Fibroblast of mammary gland (primary cell): ENCODE measurements at places on chromosomes 6 and 20.

DNA sequence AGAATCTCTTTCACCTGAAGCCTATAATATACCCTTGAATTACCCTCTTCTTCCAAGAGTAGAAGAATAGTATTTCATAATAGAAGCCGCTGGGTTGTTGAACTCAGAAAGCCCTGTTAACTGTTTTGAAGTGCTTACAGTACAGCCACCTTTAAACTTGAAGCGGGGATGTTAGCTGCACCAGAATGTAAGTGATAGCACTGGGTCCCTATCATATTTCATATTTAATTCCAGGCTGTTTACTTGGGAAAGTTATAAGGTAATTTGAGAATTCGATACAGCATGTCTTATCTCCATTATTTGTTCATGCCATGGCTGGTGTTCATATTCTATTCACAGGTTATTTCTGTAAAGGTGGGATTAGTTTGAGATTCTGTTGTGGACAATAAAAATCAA is 63.5 kb upstream of the VSTM2L start:
- no peak for DNase-seq

DNA sequence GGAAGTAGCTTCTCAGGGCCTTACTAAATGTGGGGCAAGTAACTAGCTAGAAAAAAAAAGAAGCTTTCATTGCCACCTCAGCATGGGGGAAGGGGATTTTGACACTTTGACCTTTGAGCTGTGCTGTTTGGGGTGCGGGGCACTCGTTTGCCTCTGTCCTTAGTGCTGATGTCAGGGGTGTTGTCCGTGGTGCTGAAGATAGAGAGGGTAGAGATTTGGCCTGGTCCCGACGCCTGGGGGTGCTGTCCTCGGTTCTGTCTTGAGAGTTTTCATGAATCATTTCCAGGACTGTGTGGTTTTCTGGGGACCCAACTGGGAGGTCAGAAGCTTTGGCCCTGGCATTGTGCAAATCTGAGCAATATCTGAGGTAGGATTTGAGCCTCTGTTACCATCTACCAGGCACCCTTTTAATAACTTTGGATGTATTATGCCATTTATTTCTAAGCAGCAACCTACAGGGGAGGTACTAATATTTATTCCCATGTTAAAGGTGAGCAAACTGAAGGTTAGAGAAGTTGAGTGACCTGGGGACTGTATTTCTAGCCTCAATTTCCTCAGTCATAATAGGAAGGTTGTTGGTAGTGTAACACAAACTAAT is 78.0 kb downstream of the DLGAP4 start:
- DNase-seq: peak; percentile 38

DNA sequence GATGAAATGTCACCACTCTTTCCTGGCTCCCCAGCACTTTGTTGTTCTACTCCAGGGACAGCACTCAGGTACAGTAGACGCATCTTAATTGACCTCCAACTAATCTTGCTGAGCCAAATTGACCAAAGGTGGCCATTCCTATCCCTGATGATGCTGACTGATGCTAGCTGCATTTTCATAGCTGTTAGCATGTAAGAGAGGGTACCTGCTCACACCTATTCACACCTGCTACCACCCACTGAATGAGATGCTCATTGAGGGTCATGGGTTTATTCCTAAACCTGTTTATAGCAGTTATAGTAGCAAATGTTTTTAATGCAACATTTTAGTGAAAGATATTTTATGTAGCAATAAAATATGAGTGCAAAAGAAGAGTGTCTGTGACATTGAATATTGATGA is 145.1 kb downstream of the CARMIL1 start:
- no peak for DNase-seq

DNA sequence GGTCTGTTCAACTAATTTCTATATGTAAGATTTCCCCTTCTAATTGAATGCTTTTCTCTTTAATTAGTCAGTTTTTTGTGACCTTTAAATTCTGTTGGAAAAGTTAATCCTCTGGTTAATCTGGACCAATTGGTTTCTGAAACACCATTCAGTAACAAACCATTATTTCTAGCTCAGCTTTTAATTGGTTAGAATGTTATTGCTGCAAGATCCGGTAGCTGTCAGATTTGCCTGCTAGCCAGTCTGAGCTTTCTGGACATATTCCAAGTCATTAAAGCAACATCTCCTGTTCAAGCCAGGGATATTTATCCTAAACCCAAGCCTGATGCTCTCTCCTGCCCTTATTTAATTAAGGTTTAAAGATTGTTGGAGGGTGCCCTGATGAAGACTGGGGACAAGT is 55.1 kb upstream of the FBXL4 start:
- peak; percentile 8 for DNase-seq

DNA sequence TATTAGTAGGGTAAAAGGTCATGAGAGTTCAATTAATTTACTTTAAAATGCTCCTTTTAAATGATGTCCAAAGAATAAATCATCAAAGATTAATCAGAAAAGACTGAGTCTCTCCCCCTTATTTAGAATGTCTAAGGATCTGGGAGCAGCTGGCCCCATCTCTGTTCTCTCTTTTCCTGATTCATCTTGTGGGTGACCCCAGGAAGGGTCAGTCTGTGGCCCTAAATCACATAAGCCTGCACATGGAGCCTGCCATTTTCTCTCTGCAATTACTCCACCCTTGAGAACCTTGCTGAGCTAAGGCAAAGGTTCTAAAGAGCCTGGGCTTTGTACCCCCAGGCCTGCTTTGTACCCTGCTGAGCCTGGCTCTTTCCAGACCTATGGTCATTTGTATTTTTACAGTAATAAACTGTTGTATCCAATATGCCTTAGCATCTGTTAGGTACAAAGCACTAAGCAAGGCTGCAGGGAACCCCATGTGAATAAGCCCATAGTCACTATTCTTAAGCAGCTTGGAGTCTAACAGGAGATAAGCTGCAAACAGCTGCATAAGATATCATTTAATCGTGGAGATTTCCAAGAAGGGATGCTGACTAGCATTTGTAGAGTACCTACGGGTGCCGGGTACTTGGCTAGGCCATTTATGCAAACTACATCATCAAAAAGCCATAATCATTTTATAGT is 431.0 kb upstream of the MARCKS start:
- DNase-seq: no peak

GRCh38 chr6:139436200-139436956 is 61.9 kb upstream of the CITED2 start:
- peak; percentile 4 for DNase-seq

DNA sequence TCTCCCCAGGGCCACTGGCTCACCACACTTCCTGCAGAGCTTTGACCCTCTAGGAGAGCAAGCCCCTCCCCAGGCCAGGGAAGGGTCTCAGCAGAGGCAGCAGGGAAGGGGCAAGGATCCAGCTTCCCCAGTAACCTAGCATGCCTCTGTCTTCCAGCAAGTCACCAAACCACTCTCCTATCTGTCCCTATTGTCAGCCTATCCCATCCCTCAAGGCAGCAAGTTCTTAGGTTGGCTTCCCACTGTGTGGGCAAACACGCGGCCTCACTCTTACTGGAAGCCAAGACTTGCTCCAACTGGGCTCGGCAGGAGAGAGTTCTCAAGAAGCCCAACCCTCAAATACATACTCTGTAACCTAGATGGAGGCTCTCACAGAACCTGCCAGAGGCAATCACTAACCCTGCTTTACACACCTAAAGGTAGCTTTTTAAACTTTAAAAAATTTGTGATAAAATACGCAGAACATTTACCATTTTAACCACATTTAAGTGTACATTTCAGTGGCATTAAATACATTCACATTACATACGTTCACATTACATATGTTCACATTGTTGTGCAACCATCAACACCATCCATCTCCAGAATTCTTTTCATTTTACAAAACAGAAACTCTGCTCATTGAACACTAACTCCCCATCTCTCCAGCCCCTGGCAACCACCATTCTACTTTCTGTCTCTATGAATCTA is 58.5 kb downstream of the MRPL14 start:
- DNase-seq: no peak

DNA sequence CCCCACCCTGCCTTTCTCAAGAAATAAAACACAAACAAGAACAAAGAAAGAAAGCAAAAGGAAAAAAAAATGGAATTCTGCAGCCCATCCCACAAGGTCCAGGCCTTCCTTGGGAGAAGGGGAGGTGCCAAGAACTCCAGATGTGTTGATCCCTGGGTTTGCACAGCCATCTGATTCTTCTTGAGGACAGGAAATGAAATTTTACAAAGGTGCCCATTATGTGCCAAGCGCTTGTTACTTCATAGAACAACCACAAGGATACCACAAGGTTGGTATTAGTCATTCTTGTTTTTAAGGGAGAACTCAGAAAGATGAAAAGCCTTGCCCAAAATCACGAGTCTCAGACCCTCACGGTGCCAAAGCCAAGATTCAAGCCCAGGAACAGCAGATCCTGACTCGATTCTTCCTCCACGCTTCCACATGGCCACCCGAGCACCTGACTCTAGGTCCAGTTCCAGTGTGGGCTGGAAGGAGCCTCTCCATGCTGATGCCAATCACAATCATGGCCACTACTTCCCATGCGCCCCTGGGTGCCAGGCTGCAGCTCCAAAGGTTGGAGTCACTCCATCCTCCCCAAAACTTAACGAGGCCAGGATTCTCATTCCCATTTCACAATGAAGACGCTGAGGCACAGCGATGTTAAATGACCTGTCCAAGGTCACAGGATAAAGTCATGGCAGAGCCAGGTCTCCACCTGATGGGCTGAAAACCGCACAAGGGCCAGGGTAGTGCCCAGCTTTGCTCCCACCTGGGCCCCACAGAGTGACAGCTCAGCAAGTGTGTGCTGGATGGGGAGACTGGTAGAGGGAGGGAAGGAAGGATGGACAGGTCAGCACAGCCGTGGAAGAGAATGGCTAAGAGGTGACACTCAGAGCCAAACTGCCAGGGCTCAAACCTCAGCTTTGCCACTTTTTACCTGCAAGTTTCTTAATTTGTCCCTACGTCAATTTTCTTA is 66.7 kb upstream of the TOP1 start:
- peak; percentile 49 for DNase-seq

DNA sequence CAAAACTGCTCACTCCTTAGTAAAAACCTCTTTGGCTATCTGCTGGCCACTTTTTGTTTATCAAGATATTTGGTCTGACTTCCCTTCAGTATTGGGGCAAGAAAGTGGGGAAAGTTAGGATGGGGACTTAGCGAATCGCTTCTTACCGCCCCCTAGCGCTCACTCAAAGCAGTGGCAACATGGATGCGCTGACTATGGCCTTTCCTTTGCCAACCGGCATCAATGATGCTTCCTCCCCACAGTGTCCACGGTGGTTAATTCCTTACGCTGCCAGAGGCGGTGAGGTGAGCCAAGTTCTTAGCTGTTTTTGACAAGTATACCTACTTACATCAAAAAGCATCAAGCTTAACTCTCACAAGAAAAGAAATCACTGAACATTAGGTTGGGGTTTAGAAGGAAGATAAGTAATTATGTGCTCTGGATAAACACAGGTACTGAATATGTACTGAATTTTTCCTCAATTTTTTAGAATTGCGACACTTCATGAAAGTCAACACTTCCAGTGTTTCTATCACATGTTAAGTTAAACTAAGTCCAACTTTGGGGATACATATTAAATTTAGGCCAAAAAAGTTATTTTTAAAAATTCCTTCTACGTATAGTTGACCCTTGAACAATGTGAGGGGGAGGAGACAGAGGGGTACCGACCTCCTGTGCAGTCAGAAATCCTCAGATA is 86.7 kb downstream of the GMDS start:
- peak; percentile 53 for DNase-seq

GRCh38 chr6:113825781-113826180 is 31.4 kb upstream of the MARCKS start:
- peak; percentile 77 for DNase-seq

GRCh38 chr20:15594158-15594695 is 979.0 kb downstream of the KIF16B start:
- no peak for DNase-seq

DNA sequence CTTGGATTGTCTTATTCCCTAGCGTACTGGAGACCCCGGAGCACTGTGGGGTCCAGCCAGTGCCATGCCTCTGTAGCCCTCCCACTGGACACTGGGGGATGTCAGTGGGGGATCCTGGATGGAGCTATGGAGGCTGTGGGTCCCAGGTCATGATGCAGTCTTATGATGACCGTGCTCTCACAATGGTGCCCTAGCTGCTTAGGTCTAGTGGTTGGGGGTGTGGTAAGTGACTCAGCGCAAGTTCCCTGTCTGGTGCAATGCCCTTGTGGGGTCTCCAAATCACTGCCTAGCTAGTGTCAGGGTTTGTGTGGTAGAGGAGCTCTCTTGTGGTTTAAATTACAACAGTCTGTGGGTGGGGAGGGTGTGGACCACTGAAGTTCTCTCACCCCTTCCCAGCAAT is 135.4 kb downstream of the CDC5L start:
- DNase-seq: no peak

GRCh38 chr6:101422251-101422650 is 28.7 kb downstream of the GRIK2 start:
- DNase-seq: no peak

- DNase-seq: no peak
These were observed 36.6 kb downstream of the PTPN1 start for GRCh38 chr20:50546729-50547314.

GRCh38 chr20:37296371-37296770 is 6.9 kb downstream of the MANBAL start:
- DNase-seq: no peak

DNA sequence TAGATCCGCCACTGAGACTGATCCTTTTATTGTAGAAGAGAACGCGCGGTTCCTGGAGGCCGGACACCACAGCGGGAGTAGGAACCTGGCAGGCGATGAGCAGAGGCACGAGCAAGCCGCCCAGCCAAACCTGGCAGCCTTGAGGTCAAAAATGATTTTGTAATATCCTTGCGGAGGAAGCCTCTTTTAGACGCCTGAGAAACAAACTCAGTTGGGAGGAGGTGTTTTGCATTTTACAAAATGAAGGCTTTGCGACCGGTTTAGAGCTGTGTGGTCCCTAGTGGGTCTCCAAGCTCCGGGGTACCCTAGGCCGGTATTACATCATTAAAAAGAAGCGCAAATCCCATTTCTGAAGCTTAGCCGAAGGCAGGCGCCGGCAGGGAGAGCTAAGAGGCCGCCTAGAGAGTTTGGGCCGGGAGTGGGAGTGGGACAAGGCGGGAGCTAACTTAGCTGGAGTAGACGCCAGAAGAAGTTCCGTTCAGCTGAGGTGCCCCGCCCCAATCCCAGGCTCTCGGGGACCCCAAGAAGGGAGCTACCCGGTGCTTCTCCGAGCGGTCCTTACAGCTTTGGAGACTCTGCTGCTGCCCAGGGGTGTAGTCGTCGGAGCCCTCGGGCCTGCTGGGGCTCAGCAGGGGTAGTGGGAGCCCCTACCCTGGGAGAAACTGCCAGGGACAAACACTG is 1.9 kb upstream of the TBX18 start:
- DNase-seq: no peak

DNA sequence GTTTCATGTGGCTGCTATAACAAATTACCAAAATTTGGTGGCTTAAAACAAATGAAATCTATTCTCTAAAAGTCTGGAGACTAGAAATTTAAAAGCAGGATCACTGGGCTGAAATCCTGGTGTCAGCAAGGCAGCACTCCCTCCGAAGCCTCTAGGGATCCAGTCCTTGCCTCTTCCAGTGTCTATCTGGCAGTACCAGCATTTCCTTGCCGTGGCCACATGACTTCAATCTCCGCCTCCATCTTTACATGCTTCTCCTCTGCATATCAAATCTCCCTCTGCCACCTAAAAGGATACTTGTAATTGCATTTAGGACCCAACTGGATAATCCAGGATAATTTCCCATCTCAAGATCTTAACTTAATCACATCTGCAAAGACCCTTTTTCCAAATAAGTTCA is 30.2 kb downstream of the ARHGAP18 start:
- DNase-seq: peak; percentile 54

GRCh38 chr6:56699066-56699654 is 56.5 kb upstream of the DST start:
- peak; percentile 54 for DNase-seq
